ENCODE measurements at places on chromosomes 13 and 19.

DNA sequence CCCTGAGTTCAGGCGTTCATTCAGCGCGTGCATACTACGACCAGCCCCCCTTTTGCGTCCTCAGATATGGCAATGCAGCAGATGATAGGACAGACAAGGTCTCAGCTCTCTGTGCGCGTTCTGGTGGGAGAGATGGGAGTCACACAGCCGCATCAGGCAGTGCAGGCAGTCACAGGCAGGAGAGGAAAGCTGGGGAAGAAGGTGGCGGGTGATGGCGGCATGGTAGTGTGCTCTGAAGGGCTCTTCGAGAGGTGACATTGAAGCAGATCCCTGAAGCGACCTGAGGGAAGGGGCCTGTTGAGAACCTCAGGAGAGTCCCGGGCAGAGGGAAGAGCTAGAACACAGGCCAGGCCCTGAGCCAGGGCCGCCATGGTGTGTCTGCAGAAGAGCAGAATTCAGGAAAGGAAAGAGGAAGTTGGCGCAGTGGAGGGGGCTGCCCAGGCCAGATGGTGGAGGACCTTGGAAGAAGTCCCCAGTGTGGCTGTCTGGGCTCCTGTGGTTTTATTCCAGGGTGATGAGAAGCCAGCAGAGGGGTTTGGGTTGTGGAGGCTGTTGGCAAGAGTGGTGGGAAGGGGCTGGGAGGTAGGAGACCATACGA lies 3.5 kb downstream of the USF2 start:
- no peak for DNase-seq

DNA sequence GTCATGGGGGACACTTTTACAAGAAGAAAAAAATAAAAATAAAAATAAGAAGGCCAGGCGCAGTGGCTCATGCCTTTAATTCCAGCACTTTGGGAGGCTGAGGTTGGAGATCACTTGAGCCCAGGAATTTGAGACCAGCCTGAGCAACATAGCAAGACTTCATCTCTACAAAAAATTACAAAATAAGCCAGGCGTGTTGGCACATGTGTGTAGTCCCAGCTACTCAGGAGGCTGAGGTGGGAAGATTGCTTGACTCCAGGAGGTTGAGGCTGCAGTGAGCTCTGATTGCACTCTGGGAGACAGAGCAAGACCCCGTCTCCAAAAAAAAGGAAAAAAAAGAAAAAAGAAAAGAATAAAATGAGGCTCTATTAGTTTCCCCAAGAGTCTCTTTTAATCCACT lies 157.0 kb downstream of the PTPRS start:
- no peak for DNase-seq

GRCh38 chr19:56372281-56372680 lies 21.1 kb downstream of the ZNF582 start:
- no peak for DNase-seq

- no peak for DNase-seq
Observed at GRCh38 chr13:67147342-67148133, 82.6 kb downstream of the PCDH9 start.

GRCh38 chr19:33465834-33466233 lies 55.8 kb downstream of the PEPD start:
- no peak for DNase-seq

Data from suprapubic skin (tissue), 4 donors.